ENCODE measurements at places on chromosomes 6 and 20. TPM values are rescaled to one million over a fixed set of nuclear protein-coding genes. Genes with fewer than 3 reads are reported as not detected.

FOXA2 gene
- not detected for total RNA-seq

MMP24 gene
- not detected for total RNA-seq

HCRTR2 gene
- not detected for total RNA-seq

ID1 gene
- 1.8 TPM for total RNA-seq

C4B gene
- 2.7 TPM for total RNA-seq

Measured in activated naive CD4-positive, alpha-beta T cell treated with anti-CD3 and anti-CD28 coated beads for 36 hours (primary cell).